ENCODE measurements at places on chromosomes 13 and 19.

GRCh38 chr19:45074744-45075300 is 1.5 kb downstream of the ZNF296 start:
- no peak for DNase-seq

DNA sequence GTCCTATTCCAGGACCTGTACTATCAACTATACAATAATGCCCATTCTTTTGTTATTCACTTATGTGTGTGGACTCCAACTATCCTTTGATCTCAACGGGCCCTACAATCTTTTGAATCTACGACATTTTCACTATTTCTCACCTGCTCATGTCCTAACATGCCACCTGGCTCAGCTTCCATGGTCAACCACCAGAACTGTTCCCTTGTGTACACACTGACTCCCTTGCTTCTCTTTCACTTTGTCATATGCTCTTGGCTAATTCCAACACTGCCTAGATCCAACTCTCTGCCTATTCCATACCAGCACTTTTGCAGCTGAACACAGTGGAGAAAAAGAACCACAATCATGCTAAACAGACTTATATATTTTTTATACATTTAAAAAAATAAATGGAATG is 53.1 kb downstream of the MICU2 start:
- no peak for DNase-seq

GRCh38 chr19:21691661-21692060 is 75.7 kb downstream of the ZNF100 start:
- no peak for DNase-seq

DNA sequence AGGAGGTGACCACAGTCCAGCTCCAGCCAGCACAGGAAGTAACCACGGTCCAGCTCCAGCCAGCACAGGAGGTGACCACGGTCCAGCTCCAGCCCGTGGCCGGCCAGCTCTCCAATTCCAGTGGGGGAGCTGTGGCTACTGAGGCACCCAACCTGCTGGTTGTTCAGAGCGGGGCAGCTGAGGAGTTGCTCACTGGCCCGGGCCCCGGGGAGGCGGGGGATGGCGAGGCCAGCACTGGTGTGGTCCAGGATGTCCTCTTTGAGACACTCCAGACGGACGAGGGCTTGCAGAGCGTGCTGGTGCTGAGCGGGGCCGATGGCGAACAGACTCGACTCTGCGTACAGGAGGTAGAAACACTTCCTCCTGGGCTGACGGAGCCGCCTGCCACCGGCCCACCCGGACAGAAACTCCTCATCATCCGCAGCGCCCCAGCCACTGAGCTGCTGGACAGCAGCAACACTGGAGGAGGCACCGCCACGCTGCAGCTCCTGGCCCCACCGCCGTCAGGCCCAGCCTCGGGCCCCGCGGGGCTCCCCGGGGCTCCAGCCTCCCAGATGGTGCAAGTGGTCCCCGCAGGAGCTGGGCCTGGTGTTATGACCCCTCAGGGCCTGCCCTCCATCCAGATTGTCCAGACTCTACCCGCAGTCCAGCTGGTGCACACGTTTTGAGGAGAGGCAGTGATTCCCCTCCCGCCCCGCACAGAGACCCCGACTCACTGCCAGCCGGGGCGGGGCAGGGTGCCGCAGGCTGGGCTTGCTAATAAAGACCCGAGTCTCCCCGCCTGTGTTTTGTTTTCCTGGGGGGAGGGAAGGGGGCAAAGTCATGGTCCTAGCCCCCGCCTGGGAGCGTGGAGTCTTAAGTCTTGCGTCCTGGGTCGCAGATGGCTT is 1.0 kb upstream of the NAT14 start:
- no peak for DNase-seq

DNA sequence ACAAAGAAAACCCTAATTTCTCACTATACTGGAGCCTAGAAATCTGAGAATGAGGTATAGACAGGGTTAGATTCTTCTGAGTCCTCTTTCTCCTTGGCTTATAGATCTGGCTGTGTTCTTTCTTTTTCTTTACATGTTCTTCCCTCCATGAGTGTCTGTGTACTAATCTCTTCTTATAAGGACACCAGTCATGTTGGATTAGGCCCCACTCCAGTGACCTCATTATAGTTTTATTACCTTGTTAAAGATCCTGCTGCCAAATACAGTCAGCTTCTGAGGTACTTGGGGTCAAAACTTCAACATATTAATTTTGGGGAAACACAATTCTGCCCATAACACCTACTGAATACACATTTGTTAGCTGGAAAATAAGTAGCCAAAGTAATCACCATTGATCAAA is 302.6 kb downstream of the PCDH9 start:
- DNase-seq = no peak

GRCh38 chr13:98677398-98677797 is 75.1 kb downstream of the SLC15A1 start:
- no peak for DNase-seq

DNA sequence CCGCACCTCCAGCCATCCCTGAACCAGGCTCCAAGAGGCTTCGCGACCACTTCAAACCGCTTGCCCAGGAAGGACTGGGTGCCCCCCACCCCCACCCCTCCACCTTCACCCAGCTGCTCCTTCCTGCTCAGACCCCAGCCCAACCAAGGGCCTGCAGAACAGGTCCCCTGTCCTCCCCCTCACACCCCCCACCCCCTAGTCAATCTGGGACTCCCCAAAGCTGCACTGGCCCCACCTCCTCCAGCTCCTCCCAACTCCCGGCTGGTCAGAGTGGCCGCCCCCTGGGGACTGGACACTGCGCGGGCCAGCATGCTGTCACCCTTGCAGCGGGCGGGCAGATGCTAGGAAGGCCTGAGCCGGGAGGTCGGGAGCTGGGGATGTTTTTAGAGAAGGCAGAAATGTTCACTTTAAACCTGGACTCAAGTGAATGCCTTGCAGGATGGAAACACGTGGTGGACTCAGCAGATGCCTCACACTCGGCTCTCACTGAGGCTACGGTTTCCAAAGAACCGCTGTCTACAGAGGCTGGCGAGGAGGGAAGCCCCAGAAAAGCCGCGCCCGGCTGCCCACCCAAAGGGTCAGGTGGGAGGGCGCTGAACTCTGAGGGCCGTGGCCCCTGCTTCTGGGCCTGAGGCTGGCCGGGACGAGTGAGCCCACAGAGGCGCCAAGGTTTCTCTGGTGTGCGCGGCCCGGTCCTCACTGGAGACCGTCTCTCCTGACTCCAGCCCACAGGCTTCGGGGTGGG is 8.0 kb downstream of the RPL36 start:
- DNase-seq = no peak

GRCh38 chr13:91053318-91054065 is 294.0 kb upstream of the MIR17HG start:
- no peak for DNase-seq

GRCh38 chr13:84567848-84568247 is 685.6 kb upstream of the SLITRK1 start:
- no peak for DNase-seq

- peak; percentile 36 for DNase-seq
These were observed 547 bp downstream of the ABCC4 start for GRCh38 chr13:95300625-95301182.

- no peak for DNase-seq
These were observed 11.4 kb upstream of the RFXAP start for GRCh38 chr13:36807616-36808015.

DNA sequence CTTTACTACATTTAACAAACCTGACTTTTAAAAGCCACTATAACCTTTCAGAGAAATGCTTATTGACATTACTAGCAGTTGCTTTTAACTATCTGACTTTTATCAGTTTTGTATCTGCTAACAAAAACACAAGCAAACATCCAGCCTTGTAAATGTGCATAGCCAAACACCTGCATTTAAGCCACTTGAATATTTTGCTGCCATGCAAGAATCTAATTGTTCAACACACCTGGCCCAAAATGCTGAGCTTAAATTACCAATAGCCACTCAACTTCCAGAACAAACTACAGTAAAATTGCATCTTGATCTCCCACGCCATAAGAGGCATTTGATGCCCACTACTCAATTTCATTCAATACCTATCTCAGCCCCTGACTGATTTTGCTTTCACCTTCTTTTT is 9.3 kb downstream of the ZIC5 start:
- DNase-seq = no peak

- no peak for DNase-seq
These were observed 4.4 kb downstream of the ZNF473 start for GRCh38 chr19:50030225-50030624.

- DNase-seq = no peak
These were observed 17.2 kb upstream of the ZNF8 start for GRCh38 chr19:58261600-58261967.

DNA sequence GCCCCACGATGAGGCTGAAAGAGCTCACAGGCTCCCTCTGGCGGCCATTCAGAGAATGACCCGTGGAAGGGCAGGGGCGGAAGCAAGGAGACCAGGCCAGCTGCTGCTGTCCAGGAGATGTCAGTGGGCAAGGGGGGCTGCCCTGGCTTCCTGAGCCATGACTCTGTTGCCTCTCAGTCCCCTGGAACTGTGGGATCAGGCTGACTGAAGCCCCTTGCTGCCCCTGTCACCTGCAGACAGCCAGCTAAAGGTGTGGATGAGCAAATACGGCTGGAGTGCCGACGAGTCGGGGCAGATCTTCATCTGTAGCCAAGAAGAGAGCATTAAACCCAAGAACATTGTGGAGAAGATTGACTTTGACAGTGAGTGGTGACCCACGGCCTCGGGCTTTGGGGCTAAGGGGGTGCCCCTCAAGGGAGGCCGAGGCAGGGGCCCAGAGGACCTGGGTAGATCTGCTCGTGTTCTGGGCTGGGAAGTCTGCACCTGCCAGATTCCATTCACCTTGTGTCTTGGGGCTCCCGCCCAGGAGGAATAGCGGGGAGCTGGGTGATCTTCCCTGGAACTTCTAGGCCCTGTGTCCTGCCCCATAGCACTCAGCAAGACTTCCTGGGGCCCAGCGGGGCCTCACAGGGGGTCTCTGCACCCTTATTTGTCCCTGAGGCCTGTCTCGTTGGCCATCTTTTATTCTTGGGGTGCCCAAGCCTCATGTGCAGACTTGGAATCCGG is 12.5 kb upstream of the ACTN4 start:
- DNase-seq = peak; percentile 38

DNA sequence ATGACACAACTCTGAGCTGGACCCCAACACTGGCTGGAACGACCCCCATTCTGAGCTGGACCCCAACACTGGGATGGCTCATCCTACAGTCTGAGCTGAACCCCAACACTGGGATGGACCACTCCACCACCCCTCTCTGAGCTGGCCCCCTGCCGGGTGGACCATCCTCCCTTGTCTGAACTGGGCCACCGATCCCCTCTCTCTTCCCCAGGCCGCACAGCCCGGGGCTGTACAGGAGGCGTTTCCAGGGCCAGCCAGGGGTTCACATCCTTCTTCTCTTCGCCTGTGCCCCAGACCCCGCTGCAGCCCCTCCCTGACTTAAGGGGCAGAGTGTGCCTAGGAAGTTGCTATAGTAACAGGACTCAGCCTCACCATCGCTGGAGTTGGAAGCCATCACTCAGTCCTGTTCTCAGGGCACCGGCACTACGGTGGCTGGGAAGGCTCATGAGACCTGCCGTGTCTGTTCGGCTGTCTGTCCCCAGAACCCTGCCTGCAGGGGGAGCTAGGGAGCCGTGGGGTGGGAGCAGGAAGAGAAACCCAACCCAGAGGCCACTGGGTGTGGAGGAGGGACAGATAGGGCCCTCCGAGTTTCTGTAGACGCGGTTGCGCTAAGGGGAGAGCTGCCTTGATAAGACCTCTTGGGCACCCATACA is 3.7 kb downstream of the PRKACA start:
- no peak for DNase-seq
